NCI-H446 (cell line): ENCODE measurements at places on chromosomes 13 and 19.
A peak's percentile ranks its signal among the peaks of the same experiment; 100 is the strongest.

DNA sequence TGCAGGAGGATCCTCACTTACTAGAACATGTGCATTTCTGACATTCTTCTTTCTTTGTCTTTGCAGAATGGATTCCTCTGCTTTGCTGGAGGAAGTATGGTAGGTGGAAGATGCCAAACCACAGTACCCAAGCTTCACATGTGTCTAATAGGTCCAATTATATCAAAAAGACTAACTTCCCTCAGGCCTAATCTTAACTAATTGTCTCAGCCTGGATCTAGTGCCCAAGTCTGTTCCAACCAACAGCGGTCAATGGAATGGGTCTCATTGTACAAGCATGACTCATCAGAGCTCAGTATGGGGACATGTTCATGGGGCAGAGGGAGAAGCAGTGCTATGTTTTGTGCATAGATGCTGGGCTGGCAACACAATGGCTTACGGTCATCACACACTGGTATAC, 81.6 kb upstream of the CSNK1A1L start:
- DNase-seq, result no peak

DNA sequence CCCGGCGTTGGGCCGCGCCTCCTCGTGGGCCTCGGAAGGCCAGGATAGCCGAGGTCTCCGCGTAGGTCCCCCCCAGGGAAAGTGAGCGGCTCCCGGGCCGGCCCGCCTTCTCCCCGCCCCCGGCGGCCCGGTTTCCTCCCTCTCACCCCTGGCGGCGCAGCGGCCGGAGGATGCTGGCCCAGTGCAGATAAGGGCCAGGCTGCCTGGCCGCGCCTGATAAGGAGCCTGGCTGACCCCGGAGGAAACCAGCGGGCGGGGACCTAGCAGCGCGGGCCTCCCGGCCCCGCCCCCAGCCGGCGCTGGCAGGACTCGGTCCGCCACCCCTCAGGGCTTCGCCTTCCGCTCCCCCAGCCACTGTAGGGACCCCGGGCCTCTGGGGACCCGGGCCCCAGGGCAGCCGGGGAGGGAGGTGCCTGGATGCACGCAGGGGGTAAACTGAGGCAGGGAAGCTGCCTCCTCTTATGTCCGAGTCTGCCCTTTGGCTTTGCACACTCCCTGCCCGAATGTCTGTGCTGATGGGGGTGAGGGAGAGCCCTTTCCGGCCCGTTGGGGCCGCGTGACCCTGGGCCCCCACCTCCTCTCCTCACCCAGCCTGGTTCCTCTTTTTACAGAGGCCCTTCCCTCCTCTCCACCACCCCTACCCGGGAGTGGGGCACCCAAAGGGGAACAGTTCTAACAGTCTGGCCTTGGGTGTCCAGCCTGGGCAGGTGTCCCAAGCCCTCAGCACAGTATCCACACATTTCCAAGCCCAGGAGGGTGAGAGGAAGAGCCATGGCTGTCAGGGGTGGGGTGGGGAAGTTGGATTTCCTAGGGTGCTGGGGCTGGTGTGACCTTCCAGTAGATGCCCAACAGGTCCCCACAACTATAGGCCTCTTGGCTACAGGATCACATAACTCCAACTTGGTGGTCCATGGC, at the start of gene LYL1:
LYL1 (minus strand) TSS at position 193 of the 915 bp plus-strand sequence. CDS start 1,687 bp downstream, outside the sequence.
- DNase-seq, result no peak

DNA sequence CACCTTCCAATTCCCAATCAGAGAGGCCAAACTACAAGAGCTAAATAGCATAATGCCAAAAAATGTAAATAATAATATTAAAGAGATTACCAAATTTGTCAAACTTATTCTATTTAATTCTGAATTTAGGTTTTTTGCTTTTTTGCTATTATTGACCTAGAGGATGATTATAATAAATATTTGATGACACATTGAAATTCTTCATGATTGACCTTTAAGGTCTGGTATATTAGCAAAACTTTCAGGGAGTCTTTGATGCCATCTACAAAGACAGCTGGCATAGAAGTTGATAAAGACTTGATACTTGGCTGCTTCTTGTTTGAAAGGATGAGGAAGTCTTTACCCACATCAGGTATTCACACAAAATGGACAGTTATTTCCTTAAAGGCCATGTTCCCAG, 659.8 kb upstream of the GPC6 start:
- DNase-seq, result no peak

DNA sequence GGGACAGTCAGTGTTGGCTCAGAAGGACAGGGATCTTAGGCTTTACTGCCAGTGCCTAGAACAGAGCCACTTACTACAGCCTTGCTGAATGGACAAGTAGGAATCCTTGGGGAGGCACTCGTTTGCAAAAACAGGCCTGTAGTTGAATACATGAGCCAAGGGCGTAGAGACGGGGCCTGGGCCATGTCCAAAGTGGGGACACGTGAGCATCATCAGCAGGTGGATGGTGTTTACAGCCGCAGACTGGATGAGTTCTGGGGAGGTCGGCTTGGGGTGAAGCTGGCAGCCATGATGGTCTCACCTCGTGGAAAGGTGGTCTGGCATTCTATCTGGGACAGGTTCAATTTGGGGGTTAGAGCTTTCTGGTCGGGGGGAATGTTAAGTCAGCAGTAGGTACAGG, 17.5 kb downstream of the RYR1 start:
- no peak for DNase-seq

- no peak for DNase-seq
Observed at GRCh38 chr19:16208064-16208759, 10.5 kb downstream of the AP1M1 start.

- DNase-seq, result no peak
Observed at GRCh38 chr19:29576761-29577648, 29.1 kb upstream of the POP4 start.

DNA sequence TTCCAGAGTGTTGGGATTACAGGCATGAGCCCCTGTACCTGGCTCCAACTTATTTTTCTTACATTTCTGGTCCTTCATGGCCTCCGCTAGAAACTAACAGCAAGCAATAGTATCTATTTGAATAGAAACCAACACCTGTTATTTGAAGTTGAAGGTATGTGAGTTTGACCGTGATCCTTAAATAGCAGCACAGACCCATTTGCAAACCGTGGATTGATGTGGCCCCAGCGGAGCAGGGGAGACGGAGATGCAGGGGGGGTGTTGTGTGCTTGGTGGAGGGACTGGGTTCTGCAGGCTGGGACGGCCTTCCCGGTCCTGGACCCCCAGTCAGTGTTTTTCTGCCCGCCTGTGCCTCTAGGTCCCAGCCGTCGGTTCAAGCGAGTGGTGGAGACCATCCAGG, 16.9 kb downstream of the TMEM150B start:
- no peak for DNase-seq

- DNase-seq, result peak; percentile 21
Observed at GRCh38 chr19:54133312-54133956, 4.1 kb upstream of the CNOT3 start.

DNA sequence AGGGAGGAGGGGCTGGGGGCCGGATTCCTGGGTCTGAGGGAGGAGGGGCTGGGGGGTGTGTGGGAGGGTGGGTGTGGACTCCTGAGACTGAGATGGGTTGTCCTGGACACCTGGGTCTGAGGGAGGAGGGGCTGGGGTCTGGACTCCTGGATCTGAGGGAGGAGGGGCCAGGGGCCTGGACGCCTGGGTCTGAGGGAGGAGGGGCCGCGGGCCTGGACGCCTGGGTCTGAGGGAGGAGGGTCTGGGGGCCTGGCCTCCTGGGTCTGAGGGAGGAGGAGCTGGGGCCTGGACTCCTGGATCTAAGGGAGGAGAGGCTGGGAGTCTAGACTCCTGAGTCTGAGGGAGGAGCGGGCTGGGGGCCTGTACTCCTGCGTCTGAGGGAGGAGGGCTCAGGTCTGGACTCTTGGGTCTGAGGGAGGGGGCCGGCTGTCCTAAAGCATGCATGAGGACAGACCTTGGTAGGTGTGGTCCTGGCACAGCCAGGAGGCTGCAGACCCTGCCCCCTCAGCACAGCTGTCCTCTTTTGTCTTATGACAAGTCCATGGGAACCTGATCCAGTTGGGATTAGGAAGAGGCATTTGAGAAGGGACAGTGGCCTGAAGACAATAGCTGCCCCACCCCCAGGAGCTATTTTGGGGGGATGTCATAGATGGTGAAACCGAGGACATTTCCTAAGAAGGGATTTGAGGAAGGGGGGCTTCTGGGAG, 1.3 kb downstream of the TNNT1 start:
- DNase-seq, result no peak

DNA sequence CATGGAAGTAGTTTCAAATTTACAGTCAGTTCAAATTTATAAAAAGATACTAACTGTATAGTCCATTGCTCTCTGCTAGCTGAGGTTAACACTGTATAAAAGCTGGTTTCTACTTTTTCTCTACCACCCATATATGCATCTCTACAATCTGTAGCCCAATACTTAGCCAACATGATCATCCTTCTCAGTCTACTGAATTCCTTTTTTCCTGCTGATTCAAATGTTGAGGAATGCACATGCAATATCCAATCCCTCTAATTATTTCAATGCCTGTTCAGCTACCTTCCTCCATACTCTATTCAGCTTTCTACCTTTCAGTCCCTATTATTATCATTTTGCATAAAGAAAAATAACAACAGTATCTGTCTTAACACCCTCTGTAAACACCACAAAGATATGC, 15.6 kb downstream of the KPNA3 start:
- DNase-seq, result no peak

DNA sequence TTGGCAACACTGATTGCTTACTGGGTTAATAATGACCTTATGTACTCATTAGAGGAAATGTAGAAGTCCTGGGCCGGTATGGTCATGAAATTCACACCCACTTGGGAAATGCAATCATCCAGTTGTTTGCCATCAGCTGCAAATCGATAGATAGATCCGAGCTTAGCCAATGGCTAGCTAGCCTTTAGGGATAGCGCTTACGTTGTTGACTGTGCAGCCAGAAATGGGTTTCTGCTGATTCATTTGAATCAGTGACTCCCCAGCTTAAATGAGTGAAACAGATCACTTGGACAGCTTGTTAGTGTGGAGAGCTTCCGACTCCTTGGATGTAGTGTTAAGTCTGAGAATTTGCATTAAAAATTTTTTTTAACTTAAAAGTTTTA, 11.8 kb downstream of the IL17D start:
- no peak for DNase-seq

DNA sequence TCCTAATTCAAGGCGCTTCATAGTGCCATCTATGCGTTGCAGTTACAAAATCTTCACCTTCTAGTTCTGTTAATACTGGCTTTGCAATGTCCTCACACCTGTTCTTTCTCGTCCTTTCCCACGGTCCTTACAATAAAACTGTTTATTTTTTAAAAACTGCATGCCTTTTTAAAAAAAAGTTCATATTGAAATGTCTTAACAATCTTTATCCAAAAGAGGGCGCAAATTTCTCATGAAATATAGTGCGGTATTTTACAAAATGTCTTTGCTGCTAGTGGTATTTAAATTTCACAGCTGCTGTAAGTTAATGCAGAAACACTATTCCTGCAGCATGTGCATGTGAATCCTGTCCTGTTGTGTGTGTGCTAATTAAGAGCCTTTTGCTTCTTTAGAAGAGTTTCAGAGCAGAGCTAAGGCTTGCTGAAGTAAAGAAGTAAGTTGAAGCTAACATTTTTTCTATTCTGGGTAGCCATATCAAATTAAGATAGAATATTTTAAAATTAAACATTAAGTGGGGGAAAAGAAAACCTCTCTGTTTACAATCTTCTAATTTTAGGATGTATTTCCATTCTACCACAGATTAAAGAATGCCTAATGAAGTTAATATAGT, 15.8 kb upstream of the CLDN10 start:
- DNase-seq, result no peak

- no peak for DNase-seq
Observed at GRCh38 chr19:20325151-20325550, 158.1 kb downstream of the ZNF486 start.

DNA sequence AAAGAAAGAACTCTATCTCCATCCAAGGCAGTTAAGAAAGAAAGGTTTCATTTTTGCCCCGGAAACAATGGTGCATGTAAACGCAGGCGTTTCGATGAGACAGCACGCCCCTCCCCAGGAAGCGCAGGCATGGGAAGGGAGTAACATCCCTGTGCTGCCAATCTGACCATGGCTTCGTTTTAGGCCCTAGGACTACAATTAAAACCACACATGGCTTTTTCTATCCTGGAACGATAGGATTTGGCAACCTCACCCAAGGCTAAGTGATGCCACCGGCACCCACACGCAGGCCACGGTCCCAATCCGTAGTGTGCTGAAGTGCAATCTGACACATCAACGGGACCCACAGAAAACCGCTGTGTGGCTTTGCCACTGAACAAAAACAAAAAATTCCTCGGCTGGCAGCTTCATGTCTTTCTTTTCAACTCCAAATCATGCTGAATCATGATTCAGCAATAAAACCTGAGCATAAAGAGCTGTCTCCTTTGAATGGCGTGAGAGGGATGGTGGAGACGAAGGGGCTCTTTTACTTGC, 24.2 kb downstream of the RANBP3 start:
- DNase-seq, result no peak

DNA sequence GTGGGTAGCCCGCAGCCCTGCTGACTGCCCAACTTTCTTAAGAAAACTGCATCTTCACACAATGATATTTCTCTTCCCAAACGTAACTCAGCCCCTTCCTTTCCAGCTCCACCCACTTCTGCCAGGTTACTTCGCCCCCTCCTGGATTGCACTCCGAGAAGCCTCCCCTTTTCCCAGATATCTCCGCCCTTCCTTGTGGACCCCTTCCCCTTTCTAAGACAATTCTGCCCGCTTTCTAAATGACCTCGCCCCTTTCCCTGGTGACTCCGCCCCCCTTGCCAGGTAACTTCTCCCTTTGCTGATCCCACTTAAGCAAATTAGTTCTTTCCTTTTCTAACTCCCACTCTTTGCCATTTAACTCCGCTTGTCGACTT, 2.6 kb downstream of the VSIG10L start:
- no peak for DNase-seq

- no peak for DNase-seq
Observed at GRCh38 chr13:34004676-34005075, 186.7 kb downstream of the RFC3 start.

GRCh38 chr19:12055784-12056183, 3.0 kb upstream of the ZNF878 start:
- no peak for DNase-seq

DNA sequence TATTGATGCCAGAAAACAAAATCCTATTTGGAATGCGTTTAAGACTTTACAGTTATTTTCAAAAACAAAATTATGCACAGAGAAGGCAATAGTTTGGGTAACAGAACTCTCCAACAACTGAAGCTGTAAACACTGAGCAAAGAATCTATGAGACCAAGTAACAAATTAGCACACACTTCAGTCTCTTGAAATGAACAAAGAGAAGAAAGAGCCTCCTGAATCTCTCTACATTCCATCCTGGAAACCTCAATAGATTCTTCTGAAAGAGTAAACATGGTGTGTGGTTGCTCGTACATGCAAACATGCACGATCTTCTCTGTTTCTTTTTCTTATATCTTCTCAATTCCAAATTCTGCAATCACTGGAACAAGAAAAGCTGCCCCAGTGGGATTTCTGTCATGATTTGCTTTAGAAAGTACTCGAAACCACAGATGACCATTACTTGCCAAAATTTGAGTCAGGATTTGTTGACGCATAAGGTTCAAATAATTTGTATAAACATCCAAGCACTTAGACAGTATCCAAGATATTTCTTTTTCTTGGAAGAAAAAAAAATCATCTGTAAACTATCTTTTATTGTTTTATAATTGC, 137.9 kb upstream of the DACH1 start:
- DNase-seq, result no peak
